ENCODE measurements at places on chromosomes 13 and 19.

GRCh38 chr13:50518781-50519201 is 324.7 kb downstream of the DLEU7 start:
- no peak for DNase-seq

DNA sequence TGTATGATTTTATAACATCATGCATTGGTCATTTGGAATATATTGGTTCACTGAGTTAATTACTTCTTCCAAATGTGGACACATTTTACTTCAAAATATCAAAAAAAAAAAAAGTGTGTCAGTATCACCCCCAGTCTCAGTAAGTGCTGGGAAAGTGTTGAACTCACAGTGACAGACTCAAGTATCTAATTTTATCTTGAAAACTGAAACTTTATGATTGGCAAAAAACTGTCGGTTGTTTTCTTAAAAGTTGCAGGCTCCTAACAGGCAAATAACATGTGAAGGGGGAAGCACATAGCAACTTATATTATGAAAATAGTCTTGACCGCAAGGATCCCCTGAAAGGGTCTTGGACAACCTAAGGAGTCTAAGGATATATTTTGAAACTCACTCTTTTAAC is 33.5 kb upstream of the TPP2 start:
- DNase-seq, result no peak

DNA sequence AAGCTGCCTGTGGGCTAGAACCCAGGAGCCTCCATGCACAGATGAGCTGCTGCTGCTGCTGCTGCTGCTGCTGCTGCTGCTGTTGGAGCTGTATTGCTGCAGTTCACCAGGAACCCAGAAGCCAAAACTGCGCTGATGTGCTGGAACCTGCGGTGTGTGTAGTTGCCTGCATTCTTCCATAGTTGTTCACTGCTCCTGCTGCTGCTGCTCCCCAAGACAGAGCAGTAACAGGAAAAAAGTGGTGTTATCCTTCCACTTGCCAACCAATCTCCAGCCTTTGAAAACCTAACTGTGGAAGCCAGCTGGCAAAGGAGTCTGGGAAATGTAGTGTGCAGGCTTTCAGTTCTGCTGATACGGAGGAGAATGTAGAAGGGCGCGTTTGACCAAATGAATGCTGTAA is 37.9 kb downstream of the ARHGAP35 start:
- DNase-seq, result no peak

DNA sequence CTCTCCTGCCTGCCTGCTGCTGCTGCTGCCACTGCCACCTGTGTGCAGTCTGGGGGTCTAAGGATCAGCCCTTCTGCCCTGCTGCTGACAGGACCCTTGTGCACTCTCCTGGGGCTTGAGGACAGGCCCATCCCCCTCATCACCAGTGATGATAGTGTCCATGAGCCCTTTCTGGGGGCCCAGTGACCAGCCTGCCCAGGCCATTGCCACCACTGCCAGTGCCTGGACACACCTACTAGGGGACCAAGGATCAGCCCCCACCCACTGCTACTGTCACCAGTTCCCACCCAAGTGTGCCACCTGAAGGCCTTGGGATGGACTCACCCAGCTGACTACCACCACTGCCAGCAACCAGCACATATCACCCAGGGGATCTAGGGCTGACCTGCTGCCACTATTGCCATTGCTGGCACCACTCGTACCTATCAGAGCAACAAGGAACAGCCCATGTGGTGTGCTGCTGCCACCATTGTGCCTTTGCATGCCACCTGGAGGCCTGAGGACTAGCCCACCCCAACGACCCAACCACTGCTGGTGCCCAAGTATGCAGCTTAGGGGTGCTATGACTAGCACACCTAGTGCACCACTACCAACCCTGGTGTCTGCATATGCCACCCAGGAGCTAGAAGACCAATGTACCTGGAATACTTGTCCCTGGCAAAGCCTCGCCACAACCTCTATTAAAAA is 994.3 kb downstream of the PCDH17 start:
- DNase-seq, result no peak

GRCh38 chr19:50926144-50926543 is 14.9 kb upstream of the KLK4 start:
- no peak for DNase-seq

DNA sequence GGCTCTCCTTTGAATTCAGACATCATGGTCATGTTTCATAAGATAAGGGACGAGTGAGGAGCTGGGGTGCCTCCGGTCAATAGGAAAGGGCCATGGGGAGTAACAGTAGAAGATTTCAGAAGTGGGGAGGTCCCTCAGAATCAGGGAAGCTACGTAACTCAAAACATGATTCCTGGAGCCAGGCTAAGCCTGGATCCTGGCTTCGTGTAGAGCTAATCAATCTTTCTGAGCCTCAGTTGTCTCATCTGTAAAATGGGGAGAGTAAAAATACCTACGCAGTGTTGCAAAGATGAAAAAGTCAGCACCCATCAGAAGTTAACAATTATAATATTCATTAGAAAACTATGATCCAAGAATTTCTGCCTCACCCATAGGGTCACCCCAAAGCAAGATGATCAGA is 106.5 kb downstream of the CACNA1A start:
- DNase-seq, result no peak

DNA sequence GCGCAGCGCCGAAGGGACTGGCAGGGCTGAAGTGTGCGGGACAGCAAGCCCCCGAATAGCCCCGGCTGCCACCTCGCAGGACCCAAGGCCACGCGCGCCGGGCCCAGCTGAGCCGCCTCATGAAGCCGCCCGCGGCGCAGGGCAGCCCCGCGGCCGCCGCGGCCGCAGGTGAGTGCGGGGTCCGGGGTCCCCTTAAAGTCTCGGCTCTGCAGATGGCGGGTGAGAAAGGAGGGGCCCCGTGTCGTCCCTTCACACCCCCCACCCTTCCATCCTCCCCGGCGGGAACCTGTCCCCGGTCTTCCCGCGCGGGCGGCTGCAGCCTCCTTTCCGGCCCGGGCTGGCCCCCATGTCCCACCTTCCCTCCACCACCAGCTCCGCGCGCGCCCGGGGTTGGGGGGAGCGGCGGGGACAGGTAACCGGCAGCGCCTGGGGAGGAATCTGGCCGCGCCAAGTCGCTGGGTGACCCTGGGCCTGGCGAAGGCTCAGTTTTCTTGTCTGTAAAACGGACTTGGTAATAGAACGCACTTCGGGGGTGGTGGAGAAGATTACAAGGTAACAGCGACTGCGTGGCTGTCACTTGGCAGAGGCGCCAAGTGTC is 338 bp downstream of the RGCC start:
- no peak for DNase-seq

GRCh38 chr19:21569494-21569865 is 64.1 kb downstream of the ZNF429 start:
- DNase-seq, result no peak

GRCh38 chr19:10708291-10708690 is 7.1 kb downstream of the QTRT1 start:
- no peak for DNase-seq

DNA sequence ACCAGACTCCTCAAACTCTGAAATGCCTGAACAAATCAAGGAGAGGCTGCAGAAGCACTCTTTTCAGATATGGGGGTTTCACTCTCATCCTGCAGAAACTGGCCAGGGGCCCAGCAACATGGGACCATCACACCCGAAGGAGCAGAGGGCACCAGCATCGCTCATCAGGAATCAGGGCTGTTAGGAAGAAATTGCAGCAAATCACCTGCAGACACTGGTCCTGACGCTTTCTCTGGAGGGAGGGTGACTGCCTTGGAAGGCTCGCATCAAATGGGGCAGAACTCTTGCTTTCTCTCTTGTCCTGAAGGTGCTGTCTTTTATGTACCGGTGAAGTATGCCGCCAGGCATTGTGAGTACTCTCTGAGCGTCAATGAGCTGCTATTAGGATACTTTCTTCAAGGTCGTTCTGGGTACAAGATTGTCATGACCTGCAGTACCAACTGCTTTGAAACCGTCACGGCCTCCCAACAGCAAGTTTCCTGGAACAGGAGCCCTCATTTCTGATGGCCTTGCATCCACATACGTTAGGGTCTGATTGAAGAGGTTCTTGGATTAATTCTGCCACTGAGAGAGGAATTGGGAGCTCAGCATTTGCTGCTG is 155.7 kb upstream of the SOX1 start:
- DNase-seq, result no peak

- no peak for DNase-seq
Measured at GRCh38 chr19:31073485-31074198, 275.6 kb downstream of the TSHZ3 start.

DNA sequence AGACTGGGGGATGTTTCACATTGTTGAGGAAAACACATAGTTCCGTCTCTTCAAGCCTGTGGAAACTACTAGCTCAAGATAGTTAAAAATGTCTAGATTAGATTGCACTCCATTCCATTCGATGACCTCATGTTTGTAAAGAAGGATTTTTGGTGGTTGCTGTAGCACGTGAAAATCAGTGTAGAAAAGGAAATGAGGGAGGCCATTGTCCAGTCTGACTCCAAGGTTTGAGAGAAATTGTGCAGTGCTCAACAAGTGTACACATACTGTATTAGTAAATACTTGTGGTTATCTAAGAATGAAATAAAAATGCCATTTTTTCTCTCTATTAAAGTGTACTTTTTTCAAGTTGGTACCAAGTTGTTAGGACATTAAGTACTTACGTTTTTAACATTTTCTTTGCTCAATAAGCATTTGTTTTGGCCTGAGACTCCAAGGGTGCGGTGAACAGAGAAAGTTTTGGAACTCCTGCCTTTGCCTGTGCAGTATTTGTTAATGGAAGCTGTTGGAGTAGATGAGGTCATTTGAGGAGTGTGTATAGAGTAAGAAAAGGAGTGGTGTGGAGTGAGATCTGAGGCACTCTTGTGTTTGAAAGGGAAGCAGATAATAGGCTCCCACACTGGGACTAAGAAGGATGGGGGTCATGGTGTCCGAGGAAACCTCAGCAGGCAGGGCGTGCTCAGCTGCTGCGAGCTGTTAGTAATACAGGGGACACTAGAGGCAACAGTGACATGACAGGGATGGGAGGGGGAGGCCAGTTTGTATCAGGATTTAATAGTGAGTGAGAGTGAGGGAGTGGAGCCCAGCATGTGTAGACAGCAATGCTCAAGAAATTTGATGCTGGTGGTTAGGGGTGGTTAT is 4.4 kb downstream of the WASF3 start:
- no peak for DNase-seq

DNA sequence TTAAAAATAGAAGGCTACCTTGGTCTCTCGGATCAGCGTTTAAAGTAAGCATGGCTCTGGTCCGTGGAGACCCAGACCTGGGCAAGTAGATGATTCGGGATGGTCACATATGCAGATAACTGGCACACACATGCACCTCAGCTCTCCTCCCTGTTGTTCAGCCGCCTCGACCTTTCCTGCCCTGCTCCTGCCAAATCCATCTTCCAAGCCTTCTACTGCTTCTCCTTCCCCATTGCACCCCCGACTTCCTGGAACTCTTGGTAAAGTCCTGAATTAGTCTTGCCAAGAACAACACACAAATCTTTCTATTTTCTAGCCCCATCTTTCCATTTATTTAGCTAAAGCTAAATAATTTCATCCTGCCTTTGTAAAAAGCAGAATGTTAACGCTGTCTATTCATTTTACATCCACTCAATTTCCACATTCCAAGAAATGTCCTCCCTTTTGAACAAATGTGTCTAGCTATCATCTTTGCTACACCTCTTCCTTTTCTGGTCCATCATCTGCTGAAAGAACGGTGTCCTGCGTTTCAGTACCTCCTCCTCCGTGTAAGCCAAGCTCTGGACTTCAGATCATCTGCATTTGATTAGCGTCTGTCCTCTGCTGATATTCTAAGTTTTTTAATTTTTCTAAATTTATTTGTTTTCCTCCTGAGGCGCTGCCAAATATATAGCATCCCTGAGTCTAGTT is 92.5 kb downstream of the ZIC5 start:
- no peak for DNase-seq

GRCh38 chr13:46903748-46904147 is 6.9 kb upstream of the HTR2A start:
- no peak for DNase-seq

GRCh38 chr19:38977445-38978325 is 2.1 kb upstream of the FBXO17 start:
- DNase-seq, result no peak

DNA sequence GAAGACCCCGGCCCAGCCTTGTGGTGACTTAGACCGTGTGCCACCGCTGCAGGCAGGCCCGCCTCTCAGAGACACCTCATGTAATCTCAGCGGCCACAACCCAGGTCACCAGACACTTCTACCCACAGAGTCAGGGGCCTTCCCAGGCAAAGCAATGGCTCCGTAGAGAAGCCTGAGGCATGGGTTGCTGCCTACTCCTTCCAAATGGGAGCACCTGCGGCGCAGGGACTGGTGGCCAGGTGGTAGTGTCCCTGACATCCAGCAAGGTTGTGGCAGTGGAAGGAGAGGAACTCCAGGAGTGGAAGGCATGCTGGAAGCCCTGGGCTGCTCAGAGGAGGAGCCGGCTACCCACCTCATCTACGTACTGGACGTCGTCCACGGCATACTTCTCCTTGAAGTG is 21.0 kb downstream of the PEPD start:
- no peak for DNase-seq

DNA sequence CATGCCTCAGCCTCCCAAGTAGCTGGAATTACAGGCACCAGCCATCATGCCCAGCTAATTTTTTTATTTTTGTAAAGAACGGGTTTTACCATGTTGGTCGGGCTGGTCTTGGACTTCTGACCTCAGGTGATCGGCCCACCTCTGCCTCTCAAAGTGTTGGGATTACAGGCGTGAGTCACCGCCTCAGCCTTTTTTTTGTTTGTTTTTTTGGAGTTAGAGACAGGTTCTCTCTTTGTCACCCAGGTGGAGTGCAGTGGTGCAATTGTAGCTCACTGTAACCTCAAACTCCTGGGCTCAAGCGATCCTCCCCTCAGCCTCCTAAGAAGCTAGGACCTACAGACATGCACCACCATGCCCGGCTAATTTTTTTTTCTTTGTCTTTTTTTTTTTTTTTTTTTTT is 15.6 kb upstream of the NOTCH3 start:
- no peak for DNase-seq

- DNase-seq, result no peak
Measured at GRCh38 chr19:58568453-58569130, 4.5 kb downstream of the MZF1 start.
